ENCODE measurements at places on chromosomes 4 and X.

DNA sequence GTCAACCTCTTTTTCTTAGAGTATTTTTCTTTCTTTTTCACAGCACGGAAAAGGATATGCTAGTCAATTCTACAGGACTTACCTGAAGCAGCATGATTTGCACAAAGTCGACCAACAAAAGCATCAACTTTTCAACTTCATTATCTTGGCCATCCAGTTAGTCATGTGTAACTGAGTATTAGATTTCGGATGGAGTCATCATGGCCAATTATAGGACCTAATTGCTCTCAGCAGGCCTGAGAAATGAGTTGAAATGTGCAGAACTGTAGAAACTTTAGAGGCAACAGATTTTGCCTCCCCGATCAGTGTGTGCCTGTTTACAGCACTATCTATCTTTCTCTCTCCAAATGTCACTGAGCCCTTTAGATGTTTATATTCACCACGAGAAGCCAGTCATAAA, 41.0 kb downstream of the PCDH10 start:
- DNase-seq, result no peak

DNA sequence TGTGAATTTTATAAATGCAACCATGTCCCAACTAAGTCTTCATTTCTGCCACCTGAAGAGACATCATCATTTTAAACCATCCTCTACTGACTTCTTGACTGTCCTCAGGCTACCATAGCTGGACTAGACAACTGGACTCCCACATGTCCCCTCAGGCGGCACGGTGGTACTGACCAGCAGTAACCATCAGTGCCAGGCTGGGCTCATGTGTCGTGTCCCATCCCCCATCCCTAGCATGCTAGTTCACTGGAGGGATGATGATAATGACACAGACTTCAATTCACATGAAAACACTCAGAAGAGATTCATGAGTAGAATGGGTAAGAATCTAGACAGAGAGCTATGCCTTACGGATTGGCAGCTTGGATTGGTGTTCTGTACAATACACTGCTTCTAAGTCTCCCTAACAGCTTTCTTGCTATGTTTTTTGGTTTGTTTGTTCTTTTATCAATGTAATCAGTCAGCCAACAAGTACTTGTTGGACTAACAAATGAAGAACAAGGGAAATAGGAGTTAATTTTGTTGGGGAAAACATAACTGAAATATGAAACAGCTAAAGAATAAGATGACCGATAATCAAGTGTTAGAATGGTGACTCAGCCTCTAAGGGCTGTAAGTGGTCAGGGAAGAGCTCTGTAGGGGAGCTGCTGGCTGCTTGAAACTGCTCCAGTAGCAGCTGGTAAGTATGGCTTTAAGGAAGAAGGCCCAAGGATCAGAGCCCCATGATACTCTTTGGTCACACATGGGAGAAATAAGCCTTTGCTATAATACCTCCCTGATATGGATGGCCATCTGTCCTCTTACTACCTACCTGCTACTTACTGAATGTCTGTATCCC, 10.3 kb downstream of the ZDHHC9 start:
- DNase-seq, result no peak

DNA sequence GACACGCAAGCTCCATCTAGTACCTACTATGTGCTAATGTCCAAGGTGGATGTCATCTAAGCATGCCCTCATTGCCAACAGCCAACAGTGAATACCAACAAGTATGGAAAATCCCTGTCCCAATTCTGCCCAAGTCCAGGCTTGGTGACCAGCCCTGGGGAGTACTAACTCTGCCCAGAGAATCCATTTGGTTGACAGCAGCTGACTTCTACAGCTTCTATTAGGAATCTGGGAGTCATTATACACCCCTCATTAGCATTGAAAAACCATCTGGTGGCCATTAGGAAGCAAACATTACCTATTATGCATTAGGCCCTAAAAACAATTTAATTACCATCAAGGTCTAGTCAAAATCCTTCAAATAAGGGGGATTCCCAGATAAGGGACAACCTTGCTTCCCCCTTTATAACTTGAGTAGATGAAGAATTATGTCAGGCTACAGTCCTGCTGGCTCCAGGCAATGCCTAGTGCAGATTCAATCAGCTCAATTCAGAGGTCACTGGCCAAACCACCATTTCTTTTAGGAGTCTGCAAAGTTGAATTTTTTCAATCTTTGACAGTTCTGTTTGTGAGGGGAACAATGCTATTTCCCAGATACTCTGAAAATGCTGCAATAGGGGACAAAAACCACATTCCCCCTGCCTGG, 228.0 kb upstream of the LDB2 start:
- DNase-seq, result no peak

DNA sequence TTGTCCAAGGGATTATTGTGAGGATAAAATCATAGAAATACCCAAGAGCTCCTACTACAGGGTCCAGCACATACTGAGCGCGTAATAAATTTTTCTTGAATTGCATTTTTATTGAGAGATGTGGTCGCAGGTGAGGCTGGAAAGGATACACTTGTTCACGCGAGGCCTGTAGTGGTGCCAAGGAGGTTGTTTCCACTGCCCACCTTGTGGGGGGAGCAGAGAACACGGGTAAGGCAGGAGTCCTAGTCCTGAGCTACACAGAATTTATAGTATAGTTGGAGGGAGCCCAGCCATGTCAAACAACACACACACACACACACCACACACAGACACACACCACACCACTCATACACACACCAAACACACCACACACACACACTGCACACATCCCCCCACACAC, 31.8 kb upstream of the CYP4V2 start:
- no peak for DNase-seq

DNA sequence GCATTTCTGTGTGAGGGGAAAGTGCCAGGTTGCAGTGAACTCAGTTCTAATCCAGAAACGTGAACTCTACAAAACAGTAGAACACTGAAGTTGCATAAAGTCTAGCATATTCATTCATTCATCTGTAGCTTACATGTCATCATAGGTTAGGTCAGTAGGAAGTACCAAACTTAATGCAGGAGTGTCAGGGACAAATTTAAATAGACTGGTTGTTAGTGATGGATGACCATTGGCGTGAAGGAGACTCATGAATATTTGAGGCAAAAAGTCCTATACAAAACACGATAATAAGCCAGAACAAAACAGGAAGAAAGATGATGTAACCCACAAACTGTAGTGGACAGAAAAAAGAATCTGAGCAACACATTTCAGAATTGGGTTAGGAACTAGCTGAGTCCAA, 592.8 kb upstream of the PCDH10 start:
- DNase-seq, result no peak

DNA sequence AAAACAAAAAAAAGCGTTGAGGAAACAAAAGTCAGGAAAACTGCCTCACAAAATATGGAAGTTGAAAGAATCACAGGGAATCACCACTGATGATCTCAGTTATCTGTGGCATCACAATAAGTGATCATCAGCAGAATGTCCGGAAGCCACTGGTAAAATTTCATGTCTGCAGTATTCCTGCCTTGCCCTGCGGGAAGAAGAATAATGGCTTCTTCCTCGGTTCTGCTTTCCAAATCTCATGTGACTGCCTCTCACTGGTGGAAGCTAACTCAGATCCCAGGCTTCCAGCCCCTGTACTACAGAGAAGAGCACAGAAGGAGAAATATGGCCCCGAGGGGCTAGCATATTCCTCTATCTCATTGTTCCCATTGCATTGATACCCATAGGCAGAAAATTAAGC, 12.7 kb upstream of the ZNF330 start:
- DNase-seq, result no peak

DNA sequence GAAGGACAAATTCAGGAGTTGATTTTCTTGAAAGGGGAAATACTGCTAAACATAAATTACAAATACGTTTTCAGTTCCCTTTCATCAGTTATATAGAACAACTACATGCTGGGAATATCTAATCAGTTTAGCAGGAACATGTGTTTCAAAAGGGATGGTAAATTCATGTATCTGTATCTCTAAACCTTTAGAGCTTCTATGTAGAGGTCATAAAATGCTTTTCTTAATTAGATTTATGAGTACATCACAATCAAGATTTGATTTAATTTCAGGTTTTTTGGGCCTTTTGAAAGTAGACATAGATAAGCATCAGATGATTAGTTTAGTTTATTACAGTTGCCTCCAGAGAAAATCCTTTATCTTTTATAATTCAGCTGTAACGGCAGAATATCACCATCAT, 12.9 kb downstream of the PDLIM3 start:
- DNase-seq, result no peak

- DNase-seq, result peak; percentile 20
Measured at GRCh38 chr4:158496030-158496741, 25.5 kb upstream of the RXFP1 start.

DNA sequence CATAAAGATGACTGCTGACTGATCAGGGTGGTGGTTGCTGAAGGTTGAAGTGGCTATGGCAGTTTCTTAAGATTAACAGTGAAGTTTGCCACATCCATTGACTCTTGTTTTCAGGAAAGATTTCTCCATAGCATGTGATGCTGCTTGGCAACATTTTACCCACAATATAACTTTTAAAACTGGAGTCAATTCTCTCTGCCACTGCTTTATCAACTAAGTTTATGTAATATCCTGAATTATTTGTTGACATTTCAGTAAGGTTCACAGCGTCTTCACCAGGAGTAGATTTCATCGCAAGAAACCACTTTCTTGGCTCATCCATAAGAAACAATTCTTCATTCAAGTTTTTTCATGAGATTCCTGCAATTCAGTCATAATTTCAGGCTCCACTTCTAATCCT, 166.5 kb upstream of the SPRY1 start:
- no peak for DNase-seq

GRCh38 chr4:81550388-81550859, 78.7 kb upstream of the RASGEF1B start:
- DNase-seq, result no peak

GRCh38 chr4:33837043-33837838, 2407.1 kb downstream of the ARAP2 start:
- DNase-seq, result no peak

DNA sequence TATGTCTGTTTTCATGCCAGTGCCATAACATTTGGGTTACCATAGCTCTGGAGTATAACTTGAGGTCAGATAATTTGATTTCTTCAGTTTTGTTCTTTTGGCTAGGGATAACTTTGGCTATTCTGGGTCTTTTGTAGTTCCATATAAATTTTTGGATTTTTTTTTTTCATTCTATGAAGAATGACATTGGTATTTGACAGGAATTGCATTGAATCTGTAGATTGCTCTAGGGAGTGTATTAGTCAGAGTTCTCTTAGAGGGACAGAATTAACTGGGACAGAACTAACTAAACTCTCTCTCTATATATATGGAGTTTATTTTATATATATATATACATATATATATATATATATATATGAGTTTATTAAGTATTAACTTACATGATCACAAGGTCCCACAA, 32.2 kb upstream of the SLIT2 start:
- DNase-seq, result no peak
